ENCODE measurements at places on chromosomes 1 and 21.

DNA sequence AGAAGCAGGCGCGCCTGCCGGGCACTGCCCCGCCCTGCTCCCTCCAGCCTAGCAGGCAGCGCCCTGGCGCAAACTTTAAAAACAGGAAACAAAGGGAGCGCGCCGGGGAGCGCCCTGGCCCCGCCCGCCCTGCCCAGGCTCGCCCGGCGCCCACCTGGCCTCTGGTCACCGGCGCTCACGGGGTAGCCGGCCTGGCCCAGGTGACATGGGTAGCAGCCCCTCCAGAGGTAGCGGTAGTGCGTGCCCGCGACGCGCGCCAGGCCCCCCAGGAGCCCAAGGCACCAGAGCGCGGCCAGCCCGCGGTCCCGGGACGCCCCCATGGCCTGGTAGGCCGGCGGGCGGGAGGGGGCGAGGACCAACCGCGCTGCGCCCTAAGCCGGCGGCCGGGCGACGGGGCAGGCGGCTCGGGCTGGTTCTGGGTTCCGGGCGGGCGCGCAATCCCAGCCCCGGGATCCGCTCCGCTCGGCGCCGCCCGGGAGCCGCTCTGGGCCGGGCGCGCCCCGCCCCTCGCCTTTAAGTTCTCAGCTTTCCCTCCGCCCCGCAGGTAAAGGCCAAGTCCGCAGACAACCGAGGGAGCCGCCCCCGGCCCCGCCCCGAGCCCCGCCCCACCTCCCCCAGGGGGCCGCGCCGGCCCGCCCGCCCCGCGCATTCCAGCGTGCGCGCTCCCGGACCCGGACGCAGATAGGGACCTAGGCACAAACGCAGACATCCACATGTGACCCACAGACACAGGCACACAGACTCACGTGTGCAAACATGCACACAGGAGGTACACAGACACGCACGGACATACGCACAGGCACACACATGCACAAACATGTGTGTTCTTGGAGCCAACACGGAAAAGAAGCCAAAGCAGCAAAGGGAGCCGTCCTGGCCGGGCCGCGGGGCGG lies 76.7 kb downstream of the ARHGEF16 start:
- DNase-seq: peak; percentile 41

GRCh38 chr1:62093261-62093660 lies 101.4 kb upstream of the L1TD1 start:
- DNase-seq: no peak

DNA sequence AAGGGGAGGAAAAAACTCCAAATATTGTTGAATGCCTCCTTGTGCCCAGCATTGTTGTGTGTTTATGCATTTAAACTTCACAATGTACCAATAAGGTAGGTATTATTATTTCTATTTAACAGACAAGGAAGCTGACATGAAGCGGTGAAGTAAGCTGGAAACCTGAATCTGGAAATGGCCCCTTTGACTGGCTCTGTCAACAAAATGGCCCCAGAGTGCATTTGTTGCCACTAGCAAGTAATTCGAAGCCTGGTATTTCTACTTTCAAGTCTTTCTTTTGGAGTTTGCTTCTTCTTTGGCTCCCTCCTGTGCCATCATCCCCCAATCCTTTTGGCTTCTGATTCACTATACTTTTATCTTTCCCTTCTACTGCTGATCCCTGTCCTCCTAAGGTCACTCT lies 23.1 kb downstream of the CRYZL1 start:
- no peak for DNase-seq

DNA sequence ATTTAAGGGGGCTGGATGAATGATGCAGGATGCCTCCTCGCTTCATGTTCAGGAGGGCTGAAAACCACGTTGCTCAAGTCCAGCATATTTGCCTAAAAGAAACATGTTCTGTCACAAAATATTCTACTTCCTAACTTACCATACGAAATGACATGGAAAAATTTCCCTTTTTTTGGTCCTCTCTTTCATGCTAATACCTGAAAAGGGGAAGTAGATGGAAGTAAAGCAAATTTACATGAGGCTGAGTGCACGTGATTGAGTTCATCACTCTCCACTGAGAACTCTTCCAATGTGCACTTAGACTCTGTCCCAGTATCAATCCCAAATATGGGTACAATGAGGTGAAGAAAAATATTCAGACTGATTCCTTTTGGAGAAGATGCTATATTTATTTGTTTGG lies 23.0 kb downstream of the XCL2 start:
- DNase-seq: no peak

- no peak for DNase-seq
These were observed 1.2 kb upstream of the CRCT1 start for GRCh38 chr1:152513081-152513480.

GRCh38 chr1:85479491-85479890 lies 14.5 kb upstream of the DDAH1 start:
- no peak for DNase-seq

GRCh38 chr1:36217670-36218069 lies 6.6 kb upstream of the THRAP3 start:
- DNase-seq: no peak

DNA sequence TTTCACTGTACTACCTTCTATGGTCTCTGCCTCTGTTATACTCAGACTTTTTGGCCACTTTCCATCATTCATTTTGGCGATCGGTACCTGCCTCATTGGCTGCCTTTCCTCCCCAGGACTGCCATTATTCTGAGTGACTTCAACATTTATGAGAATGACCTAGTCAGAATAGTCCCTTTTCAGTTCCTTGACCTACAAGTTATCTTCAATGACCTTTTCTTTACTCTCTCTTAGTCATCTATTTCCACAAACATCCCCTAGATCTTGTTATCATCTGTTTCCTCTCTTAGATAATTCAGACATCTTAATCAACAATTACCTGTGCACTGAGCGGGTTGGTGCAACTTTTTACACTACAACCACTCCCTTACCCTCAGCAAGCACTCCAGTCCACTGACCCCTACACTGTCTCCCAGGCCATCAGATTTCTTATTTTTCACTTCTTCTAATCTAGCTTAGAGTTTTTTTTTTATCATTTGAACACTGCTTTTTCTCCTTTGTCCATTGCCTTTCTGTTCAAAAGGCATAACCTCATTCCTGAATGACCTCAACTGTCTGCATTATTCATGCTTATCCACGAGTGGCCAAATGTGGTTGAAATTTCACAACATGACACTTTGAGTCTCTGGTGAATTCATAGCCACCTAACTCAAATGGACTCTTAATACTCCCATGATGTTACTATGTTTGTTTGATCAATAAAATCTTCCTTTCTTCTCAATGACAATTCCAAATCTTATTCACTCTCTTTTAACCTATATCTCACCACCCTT lies 112.7 kb downstream of the HMCN1 start:
- no peak for DNase-seq
